ENCODE measurements at places on chromosomes 3 and 15.

- DNase-seq = no peak
Measured at GRCh38 chr15:65954289-65954741, 85.0 kb downstream of the RAB11A start.

GRCh38 chr3:29334706-29335105 lies 53.8 kb downstream of the RBMS3 start:
- no peak for DNase-seq

- DNase-seq = no peak
Measured at GRCh38 chr3:149449799-149450198, 24.7 kb upstream of the TM4SF4 start.

GRCh38 chr3:141783632-141784031 lies 20.4 kb downstream of the GRK7 start:
- no peak for DNase-seq

GRCh38 chr15:27692438-27692837 lies 406.7 kb downstream of the OCA2 start:
- DNase-seq = no peak
